Activated naive CD4-positive, alpha-beta T cell treated with anti-CD3 and anti-CD28 coated beads, Interleukin-2, amount 50 U/mL, for 16 hours (primary cell): ENCODE measurements at places on chromosomes 11 and 22.

- no peak for DNase-seq
Measured at GRCh38 chr11:68330700-68331337, 18.4 kb downstream of the LRP5 start.

- no peak for DNase-seq
Measured at GRCh38 chr11:78424334-78425270, 7.0 kb upstream of the GAB2 start.

DNA sequence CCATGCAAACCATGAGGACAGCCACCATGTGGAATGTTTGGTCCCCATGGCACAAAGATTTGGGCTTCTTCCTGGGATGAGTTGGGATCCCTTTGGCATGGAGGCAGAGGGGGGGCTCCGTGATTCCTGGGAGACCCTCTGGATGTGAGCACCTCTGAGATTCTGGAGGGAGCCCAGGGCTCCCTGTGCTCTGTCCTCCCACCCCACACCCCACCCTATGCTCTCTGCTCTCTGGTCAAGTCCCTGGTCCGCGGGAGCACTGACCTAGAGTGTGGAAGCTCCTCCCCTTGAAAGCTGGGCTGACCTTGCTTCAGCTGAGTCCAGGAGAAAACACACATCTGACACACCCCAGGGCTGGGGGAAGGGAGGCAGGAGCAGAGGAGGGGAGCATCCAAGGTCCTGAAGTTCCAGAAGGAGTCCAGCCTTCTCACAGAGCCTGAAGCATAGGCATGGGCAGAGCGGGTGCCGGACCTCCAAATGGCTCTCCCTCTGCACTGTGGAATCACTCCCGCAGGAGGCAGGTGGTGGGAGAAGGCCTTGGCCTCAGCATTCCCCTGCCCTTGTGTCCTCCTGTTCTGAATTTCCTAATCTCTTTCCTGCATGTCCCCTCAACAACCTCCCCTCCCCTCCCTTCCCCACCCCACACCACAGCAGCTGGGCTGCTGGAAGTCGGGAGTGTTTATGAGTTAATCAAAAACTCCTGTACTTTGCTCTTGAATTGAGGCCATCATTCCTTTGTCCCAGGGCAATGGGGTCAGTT, 25.7 kb upstream of the OAF start:
- peak; percentile 1 for DNase-seq

- DNase-seq, result no peak
Measured at GRCh38 chr22:42947211-42947990, 67.5 kb downstream of the PACSIN2 start.

DNA sequence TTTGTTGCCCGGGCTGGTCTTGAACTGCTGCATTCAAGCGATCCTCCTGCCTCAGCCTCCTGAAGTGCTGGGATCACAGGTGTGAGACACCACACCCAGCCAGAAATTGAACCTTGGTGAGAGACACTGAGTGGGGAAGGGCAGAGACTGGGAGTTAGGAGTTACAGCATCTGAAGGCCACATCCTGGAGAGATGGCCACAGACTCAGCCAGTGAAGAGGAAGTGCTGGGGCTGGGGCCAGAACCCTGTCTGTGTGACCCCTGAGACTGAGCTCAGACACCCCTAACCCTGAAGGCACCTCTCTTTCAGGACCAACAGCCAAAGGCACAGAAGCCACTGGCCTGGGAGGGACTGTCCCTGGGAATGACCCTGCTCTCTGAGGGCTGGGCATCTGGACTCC, 33.8 kb downstream of the TXN2 start:
- DNase-seq, result no peak

DNA sequence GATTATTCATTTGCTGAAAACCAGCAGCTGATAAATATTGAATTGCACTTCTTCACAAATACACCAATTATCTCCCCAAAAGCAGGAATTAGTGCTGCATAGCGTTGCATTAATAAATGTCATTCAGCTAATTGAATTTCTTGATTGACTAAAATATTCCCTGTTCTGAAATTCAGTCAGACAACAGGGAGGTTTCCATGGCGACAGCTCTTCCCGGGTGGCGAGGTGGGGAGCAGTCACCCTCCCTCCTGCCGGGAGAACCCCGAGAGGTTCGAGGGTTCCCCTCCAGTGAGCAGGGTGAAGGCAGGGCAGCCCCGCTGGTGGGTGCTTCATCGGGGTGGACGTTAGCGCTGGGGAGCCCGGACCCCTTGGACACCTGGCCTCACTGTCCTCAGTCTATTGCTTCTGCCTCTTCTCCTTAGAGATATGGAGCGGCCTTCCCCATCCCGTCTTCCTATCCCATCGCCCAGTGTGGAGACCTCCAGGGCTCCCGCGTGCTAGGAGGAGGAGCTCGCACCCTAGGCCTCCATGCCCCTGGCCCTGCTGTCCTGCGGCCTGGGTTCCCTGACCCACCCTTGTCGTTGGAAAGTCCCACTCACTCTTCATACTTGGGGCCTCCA, 983.5 kb downstream of the BRD1 start:
- DNase-seq, result no peak

DNA sequence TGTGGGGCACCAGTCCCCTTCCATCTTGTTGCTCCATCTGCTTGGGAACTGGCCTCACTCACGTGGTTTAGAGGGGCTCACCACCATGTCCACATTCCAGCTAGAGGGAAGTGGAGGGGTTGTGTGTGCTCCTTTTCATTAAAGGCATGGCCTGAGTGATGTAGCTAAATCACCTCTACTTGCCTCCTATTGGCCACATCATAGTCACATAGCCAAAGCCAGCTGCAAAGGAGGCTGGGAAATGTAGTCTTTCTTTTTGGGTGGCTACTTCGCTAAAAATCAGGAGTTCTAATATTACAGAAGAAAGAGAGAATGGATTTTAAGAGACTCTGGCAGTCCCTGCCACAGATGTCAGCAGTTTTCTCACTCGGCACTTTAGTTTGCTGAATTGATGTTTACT, 63.0 kb upstream of the ALX4 start:
- DNase-seq, result no peak

DNA sequence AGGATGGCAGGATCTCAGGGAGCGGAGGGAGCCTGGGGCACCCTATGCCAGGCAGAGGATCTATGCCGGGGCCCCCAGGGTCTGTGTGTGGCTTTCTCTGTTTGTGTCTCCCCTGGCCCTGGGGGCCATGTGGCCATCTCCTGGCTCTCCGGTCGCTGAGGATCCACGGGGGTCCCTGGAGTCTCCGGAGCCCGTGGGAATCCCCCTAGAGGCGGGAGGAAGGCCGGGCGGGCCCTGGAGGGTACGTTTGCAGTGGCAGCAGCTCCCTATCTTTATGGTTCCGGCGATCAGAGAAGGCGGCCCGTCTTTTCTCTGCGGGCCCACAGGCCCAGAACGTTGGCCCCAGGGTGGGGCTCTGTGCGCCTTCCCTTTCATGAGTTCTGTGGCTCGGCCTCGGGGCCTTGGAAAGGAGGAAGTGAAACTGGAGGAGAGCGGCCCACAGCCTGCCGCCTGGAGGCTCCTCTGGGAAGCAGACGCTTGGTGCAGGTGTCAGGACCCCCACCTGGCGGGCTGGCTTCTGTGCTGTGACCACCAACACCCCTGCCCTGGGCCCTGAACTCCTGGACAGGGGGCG, 82.1 kb downstream of the KCNQ1 start:
- peak; percentile 22 for DNase-seq

- no peak for DNase-seq
Measured at GRCh38 chr11:7436657-7437056, 48.6 kb upstream of the OLFML1 start.

DNA sequence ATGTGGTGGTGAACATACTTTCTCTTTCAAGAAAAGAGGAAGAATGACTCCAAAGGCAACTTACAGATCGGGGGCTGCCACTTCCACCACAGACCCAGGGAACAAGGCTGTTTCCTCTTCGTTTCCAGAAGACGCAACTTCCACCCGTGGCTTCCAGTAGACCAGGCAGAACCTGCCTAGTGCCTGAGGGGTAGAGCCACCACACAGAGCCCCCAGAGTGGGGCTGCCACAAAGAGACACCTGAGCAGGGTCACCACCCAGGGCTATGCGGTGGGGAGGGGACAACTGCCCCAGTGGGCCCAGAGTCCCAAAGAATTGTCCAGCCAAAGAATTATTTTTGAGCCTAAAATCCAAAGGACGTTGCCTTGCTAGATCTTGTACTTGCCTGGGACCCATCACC, 16.7 kb upstream of the PHF21B start:
- DNase-seq, result no peak
